Trophoblast cell (in vitro differentiated cells and primary cell): ENCODE measurements at places on chromosomes 4 and X.

DNA sequence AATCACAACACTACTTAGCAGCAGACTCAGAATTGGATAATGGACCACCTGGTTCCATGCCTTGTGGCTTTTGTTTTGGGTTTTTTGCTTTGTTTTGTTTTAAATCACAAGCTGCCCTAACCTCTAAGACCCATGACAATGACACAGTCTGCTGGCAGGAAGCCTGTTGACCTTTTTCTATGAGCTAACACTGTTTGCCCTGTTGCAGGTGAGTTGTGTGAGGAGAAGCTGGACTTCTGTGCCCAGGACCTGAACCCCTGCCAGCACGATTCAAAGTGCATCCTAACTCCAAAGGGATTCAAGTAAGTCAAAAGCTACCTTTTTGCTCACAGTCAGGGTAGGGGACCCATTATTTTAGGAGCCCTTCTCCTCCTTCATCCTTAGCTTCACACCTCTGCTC, 110.8 kb upstream of the PACRGL start:
- no peak for DNase-seq

- no peak for DNase-seq
Measured at GRCh38 chr4:57044279-57044678, 65.6 kb downstream of the POLR2B start.

DNA sequence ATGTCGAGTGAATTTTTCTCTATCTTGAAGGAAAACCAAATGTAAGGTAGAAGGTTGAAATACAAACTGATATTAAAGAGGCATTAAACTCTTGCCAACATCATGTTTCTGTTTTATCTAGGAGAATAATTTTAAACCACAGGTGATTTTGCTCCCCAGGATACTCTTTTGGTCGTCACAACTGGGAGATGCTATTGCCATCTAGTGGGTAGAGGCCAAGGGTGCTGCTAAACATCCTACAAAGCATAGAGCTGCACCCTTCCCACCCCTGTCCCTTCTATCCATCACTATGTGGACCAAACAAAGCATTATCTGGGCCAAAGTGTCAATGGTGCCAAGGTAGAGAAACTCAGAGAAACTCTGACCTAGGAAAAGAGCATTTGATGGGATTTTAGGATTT, 154.6 kb upstream of the MAGEB2 start:
- no peak for DNase-seq

GRCh38 chr4:48683784-48684666, 96.1 kb downstream of the FRYL start:
- no peak for DNase-seq

DNA sequence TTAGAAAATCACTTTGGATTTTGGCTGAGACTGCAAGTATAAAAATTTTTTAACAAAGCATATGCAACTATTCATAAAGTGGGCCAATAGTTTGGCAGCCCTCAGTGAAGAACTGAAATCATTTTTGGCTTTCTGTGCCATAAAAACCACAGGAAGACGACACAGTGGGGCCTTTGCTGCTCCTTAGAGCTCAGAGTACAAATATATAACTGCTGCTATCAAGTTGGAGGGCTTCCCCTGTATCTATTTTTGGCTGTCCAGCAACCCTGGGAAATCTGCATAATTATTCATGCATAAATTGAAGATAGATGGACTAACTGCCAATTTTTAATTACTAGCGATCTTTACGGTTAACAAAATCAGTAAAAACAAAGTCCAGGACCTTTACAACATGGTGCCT, 51.5 kb upstream of the FTHL17 start:
- no peak for DNase-seq

- no peak for DNase-seq
Measured at GRCh38 chr4:31338000-31338399, 617.8 kb downstream of the PCDH7 start.
